Fibroblast of skin of right quadriceps (primary cell): ENCODE measurements at places on chromosomes 5 and 9.

DNA sequence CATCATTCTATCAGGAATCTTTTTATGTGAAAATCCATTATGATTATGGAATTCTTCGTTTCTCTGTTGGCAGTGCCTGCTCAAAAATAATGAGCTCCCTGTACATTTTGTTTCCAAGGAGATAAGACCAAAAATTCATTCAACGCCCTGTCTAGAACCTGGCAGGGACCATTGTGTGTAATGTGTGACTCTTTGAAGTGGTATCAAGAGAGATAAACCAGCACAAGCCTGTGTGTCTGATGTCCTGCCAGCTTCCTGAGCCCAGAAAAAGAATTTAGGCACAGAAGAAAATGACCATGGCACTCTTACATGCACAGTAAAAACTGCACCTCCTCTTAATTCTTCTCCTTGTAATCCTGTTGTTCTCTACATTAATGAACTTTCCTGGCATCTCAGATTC, 177.4 kb downstream of the SAXO1 start:
- no peak for DNase-seq

GRCh38 chr9:136538599-136539426, 7.0 kb downstream of the NOTCH1 start:
- no peak for DNase-seq

DNA sequence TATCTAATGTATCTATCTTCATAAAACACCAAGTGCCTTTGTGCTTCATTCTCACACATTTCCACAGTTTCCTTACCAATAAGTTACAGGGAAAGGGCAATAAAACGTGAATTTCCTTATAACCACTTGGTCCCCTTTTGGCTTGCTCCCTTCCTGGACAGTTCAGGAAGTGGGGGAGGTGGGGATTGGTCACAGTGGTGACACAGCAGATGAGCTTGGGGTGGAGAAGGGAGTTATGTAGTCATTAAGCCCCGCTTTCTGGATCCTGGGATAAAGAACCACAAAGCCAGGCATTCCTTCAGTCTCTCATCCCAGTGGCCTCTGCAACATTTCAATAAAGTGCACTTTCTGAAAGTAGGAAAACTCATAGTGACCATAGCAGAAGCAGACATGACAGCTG, 47.1 kb upstream of the FYB1 start:
- peak; percentile 22 for DNase-seq

- DNase-seq = no peak
Measured at GRCh38 chr9:21964925-21965385, 29.2 kb downstream of the CDKN2A start.

DNA sequence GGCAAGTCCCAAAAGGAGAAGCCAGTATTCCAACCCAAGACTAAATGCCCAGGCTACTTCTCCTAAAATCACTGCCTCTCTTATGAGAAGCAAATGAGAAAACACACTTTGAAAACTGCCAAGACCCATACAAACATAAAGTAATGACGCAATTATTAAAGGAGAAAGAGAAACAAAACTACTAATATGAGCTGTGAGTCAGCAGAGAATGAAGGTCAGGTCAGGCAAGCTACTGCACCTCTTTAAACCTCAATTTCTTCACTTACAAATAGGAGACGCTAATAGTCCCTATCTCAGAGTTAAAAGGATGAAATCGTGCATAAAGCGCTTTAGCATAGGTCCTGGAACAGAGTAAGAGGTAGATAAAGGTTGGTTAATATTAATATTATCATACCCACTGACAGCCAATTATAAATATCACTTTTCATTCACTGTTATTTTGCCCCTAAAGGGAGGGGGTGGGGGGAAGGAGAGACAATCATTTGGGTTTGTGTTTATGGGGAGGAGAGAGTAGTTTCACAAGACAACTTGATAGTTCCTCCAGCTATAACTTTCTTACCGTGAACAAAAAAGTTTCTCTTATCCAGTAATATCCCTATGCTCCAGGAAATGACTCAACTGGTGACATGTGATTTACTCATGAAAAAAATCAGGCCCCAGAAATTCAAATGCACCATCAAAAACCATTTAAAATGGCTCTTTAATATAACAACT, 3.6 kb downstream of the PSMB7 start:
- peak; percentile 53 for DNase-seq

GRCh38 chr5:19988457-19988856, 457 bp upstream of the CDH18 start:
- peak; percentile 10 for DNase-seq

DNA sequence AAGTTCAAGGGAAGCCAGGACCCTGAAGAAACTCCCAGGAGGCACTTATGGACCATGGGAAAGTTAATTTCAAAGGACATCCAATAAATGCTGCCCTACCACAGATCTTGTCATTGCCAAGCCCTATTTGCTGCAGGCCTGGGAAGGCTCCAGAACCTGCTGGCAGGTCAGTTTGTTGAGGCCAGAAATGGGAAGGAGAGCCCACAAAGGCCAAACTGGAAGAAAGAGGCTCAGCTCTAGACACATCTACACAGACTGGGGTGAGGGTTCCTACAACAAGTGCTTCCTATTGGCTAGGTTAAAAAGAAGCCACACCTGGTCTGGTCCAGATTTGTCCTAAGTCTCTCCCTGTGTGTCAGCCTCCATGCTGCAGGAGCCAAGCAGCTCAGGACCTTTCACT, 94.4 kb downstream of the SIL1 start:
- DNase-seq = no peak

DNA sequence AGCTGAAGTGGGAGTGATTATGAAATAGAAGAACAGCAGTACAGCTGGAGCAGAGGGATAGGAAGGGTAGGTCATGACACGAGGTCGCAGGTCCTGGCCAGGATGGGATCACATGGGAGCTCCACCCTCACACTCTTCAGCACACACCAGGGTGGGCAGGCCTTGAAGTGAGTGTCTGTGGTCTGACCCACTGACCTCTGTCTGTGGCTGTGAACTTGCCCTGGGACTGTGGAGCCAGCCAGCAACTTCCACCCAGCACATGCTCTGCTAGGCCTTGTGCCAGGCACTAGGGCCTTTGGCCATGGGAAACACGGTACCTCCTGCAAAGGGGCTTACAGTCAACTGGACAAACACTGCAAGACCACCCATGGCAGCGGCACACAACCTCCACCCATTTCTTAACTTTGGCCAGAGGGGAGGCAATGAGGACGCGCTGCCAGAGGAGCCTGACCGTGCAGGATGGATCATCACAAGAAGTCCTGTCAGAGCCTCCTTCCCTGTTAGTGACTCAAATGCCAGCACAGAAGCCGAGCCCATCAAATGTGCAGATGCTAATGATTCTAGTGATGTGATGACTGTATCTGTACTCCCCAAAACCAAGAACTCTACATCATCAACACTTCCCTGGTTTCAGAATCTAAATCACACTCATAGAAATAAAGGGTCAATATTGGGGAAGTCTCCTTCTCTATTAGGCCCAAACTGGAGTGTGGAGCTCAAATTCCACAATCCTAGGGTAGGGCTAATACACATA, 113.6 kb downstream of the DPYSL3 start:
- DNase-seq = no peak
